ENCODE measurements at places on chromosomes 2 and 18.

DNA sequence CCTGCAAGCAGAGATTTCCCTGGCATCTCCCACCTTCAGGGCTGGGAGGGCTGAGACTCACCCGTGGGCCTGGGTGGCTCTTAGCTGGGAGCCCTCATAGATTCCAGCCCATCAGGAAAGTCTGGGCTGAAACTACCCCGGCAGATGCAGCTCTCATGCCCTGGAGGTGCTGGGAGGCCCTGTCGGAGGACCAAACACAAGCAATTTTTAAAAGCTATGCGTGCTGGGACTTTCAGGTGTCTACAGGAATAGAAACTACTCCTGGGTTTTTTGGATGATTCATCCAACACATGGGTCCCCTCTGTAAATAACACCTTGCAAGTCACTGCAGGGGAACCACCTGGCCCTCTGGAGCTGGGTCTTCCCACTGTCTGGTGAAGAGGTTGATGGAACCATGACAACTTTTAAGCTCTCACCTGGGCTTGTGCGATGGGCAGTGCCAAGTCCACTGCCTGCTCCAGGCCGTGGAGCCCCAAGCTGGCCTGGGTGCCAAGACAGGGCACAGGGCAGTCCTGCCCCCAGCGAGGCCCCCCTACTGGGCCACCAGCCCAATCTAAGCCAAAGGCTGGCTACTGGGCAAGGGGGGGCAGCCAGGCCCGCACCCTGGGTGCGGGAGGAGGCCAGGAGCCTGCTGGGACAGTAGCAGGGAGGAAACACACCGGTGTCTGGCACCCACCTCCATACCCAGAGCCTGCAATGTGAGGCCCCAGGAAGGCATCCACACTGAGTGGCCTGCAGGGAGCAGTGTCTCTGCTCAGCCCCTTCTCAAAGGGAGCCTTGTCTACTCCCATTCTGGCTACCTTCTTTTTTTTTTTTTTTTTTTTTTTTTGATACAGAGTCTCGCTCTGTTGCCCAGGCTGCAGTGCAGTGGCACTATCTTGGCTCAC is 1.1 kb upstream of the GPR55 start:
- no peak for DNase-seq

DNA sequence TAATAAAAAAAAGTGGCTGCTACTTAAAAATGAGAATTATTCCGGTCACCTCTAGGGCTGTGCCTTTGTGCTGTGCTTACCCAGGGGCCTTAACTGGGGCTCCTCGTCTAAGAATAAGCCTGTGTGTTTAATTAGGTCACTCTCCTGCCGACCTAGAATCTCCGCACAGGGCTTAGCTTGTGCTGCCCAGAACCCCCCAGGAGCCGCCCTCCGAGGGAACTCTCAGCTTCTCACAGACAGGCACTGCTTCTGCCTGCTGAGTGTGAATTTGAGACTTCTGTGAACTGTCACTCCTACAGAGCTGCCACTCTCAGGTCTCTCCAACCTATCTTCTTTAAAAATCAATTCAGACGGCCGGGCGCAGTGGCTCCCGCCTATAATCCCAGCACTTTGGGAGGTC is 11.9 kb upstream of the NT5DC4 start:
- no peak for DNase-seq

DNA sequence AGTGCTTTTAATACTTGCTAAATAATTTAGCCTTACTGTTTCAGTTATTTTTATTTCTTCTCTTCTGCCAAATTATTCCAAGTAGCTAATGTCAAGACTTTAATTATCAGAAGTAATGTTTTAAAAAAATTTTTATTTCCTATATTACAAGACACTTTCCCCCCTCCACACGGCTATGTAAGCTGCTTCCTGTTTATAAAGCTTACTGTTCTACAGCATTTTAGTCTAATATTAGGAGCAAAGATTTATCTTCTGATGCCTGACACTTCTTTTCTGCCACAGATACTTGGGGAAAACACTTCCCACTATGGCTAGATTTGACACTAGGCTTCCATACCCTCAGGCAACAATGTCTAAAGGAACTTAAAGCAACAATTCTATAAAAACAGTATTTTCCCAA is 62.3 kb downstream of the ROCK1 start:
- no peak for DNase-seq

DNA sequence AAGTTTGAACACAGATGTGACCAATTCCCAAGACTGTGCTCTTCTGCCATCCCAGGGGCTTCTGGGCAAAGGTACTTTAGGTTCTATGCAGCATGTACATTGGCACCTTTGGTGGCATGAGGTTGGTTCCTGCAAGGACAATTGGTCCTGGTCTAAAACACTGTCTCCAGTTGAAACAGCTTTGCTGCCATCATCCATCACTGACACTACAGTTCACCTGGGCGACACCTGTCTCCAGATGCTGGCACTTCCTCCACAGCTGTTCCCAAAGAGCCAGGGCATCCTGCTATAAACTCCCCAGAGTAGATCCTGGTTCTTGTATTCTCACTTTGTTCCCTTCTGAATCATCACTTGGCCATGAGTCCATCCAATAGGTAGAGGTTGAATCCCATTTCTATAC is 60.6 kb downstream of the FHOD3 start:
- no peak for DNase-seq

DNA sequence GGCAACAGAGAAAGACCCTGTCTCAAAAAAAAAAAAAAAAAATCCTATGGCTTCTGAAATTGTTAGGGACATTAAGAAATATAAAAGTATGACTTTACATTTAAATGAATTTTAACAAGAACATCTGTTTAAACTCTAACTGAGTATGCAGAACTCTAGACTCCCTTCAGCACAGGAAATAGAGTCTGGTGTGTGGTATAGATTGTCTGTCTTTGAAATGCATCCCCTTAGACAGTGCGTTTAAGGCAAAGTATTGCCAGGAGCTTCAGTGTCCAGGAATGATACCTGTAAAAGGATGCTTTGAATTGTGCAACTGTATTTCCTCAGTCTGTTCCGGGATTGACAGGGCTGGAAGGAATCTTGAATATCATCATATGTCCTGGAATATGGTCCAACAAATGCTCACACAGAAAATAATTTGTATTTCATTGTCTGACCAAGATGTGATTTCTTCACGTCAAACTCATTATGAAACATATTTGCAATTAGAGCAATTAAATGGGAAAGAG is 133.0 kb upstream of the RASGRP3 start:
- no peak for DNase-seq

DNA sequence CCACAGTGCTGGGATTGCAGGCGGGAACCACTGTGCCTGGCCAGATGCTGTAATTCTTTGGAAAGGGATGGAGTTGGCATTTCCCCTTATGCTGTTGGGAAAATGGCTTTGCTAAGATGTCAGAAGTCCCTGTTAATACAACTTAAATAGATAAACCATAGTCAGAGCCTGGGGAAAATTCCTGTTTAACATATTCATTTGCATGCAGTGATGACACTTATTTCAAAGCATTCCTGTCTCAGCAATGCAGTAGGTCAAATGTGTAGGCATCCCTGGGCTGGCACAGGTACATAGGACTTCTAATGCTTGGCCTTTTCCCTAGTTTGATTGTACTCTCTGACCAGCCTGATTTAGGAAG is 38.6 kb downstream of the RAMP1 start:
- DNase-seq, result no peak

GRCh38 chr2:129056309-129056958 is 737.8 kb upstream of the HS6ST1 start:
- no peak for DNase-seq

DNA sequence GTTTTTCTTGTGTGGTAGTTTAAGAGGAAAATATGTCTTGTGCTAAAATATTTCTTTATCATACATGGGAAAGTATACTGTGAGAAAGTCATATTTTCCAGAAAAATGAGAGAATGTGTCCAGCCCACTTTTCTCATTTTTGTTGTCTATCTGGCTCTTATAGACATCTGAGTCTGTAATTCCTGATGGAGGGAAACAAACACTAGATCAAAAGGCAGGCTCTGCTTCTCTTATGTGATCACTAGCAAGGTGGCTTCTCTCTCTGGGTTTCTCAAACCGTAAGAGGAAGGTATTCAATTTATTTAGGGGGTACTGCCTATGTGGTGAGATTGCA is 40.0 kb upstream of the PEX13 start:
- no peak for DNase-seq

DNA sequence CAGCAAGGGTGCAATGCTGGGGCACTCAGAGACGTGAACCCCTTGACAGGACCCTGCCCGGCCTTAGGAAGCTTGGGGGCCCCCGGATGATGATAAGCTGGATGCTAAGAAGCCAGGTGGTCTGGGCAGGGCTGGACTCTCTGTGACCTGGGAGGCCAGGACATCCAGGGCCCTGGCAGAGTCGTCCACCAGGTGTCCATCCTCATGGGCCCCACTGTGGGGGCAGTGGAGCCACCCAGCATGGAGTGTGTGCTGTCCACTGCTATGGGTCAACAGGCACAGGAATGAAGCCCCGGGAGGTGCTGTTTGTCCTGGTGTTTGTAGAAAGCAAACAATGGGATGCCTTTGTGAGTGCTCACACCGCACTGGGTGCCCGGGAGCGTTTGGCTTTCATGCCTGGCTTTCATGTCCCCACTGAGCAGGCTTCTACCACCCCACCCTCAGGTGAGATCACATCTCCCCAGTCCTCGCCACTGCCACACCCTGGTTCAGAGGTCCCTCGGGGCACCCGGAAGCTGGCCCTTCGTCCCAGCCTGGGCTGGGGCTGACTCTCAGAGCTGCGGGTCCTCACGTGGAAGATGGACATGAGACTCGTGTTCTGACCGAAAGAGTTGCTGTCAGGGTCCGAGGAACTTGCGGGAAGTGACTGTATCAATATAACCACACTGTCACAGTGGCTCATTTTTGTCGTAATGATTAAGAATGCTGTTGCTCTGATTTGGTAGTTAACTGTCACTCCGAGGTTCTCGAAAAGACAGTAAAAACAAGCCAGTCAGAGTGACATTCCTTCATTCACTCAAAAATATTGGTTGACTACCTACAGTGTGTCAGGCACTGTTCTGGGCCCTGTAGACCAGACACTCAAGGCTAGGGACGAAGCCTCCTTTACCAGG is 53.3 kb downstream of the INHBB start:
- DNase-seq, result no peak

GRCh38 chr18:76951456-76952247 is 129.3 kb downstream of the ZNF236 start:
- DNase-seq, result no peak

GRCh38 chr2:69017835-69018234 is 4.9 kb downstream of the ANTXR1 start:
- no peak for DNase-seq

- no peak for DNase-seq
These were observed 18.8 kb upstream of the CCDC195 start for GRCh38 chr2:224734949-224735348.

DNA sequence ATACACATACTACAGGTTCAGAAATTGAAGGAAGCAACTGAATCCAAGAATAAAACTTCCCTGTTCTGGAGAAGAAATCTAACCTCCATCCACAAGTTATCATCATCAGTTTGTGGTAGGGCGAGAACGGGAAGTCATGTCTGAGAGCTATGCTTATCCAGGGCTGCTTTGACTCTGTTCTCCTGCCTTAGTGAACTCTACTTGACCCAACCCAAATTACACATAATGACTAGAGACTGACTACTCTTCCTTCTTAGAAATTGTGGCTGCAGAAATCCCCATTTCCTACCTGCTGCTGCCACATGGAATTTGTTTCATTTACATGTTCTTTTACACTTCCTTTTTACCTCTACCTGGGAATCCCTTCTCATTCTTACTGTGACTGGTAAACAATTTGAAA is 1102.6 kb upstream of the PIK3C3 start:
- no peak for DNase-seq

- peak; percentile 50 for DNase-seq
These were observed 38.3 kb downstream of the ITGA6 start for GRCh38 chr2:172465417-172466334.

- peak; percentile 7 for DNase-seq
These were observed 18.3 kb upstream of the ANKRD53 start for GRCh38 chr2:70959851-70960832.

Measured in activated T-helper 2 cell treated with anti-CD3 and anti-CD28 coated beads, Interferon-gamma antibody, Interleukin-2, Interleukin-4, amounts not matched to agents 10 μg/mL and 5 μg/mL and 100 μg/mL, durations not matched to agents 14 hours and 24 hours and 36 hours (primary cell).